Karpas-422 (cell line): ENCODE measurements at places on chromosomes 3 and 15. TPM values are rescaled to one million over a fixed set of nuclear protein-coding genes. Genes with fewer than 3 reads are reported as not detected.

- DNase-seq = no peak
Observed at GRCh38 chr15:38479756-38480155, 25.8 kb downstream of the FAM98B start.

GRCh38 chr3:150365132-150365604, 42.9 kb upstream of the TSC22D2 start:
- DNase-seq = no peak

FETUB gene
- not detected in 2 replicates for total RNA-seq

ASB14 gene
- 0.04 TPM in 1 of 2 replicates, not detected in the other for total RNA-seq

DNA sequence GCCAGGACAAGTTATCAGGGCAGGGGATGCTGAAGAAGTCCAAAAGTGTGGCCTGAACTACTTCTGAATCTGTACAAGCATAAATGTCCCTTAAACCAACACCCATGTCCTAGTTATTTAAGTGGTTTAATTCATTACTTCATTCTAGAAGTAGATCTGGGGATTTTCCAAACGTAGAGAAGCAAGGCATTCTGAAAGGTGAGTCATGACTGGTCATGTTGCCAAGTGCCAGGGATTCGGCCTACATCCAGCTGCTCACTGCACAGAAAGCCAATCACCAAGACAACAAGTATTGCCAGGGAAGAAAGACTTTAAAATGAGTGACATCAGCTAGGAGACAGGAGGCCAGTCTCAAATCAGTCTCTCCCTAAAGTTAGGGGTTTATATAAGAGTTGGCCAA, 396.6 kb downstream of the GABRB3 start:
- peak; percentile 41 for DNase-seq

MASP1 gene
- total RNA-seq = 0.04 TPM in 1 of 2 replicates, not detected in the other

DNA sequence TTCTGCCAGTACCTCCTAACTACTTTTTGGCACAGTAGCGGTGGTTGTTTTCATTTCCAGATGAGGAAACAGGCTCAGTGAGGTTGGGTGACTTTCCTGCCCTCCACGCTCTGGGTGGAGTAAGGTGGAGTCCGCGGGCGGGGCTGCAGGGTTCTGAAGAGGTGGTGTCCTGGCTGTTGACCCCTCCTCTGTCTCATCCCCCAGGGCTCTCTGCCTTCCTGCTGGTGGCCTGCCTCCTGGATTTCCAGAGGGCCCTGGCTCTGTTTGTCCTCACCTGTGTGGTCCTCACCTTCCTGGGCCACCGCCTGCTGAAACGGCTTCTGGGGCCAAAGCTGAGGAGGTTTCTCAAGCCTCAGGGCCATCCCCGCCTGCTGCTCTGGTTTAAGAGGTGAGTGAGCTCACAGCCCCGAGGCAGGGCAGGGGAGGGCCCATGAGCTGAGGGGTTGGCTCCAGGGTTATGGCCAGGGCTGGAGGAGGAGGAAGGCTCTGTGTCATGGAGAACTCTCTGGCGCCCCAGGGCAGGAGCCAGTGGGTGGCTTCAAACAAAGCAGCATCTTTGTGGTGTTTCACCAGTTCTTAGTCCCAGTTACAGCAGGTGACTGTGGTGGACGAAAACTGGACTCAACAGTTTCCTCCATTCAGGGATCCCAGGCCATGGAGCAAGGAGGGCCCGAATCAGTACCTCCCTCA, 10.4 kb downstream of the SLC28A1 start:
- no peak for DNase-seq

DNA sequence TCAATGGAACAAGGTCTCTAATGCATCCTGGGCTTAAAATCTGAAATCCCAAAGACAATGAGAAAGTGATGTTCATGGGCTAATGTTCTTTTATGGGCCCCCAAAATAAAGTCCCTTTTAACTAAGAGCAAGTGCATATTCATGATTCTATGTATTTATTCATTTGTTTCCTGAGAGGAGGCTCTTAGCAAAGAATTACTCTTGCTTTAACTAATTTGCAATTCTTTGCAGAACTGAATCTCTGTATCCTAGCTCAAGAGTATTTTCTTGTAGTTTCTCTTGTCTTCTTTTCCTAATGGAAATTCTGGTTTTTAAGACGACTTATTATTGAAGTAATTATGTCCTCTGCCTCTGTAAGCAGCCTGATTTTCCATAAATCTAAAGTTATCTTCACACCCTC, 202.2 kb upstream of the TP63 start:
- no peak for DNase-seq
